WERI-Rb-1 (cell line): ENCODE measurements at places on chromosomes 2 and 18.
A peak's percentile ranks its signal among the peaks of the same experiment; 100 is the strongest.

- no peak for DNase-seq
Observed at GRCh38 chr2:187003038-187003554, 154.1 kb upstream of the ZSWIM2 start.

- peak; percentile 73 for DNase-seq
Observed at GRCh38 chr2:78992807-78993517, 32.5 kb upstream of the REG3G start.

- no peak for DNase-seq
Observed at GRCh38 chr2:96470109-96470508, 35.0 kb downstream of the NEURL3 start.

DNA sequence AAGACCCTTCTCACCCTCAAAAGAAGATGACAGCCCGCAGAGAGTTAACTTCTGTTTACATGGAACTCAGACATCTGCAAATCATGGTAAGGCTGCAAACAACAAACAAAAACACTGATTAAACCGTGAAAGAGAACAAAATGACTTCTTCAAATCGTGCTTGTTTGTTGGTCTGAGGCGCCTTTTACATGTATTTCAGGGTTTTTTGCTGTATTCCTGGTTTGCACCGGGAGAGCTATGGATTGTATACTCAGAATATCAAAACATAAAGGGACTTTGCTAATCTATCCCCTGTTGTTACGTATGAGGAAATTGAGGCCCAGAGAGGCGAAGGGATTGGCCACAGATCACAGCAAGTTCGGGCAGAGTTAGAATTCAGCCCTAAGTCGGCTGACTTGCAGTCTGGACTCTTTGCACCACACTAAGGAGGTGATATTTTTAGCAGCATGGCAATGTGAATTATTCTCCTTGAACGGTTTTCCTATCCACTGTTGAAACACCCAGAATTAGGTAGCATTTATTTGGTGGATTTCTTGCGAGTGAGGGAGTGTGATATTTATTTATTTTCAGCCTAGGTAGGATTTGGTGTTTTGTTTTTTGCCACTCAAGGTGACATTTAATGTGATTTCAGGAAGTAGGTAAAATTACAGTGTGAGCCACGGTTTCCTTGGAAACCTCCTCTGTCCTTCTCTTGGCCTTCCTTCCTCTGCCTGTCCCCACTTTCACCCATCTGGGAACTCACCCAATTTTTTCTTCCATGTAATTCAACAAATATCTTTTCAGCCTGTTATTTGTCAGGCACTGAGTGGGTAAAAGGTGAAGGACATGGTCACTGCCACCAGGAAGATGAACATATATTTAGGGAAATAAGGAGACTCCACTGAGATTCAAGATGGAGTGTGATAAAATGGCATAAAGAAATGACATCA lies 980 bp upstream of the PDE6D start:
- no peak for DNase-seq

- no peak for DNase-seq
Observed at GRCh38 chr18:78046631-78047030, 797.0 kb downstream of the GALR1 start.

DNA sequence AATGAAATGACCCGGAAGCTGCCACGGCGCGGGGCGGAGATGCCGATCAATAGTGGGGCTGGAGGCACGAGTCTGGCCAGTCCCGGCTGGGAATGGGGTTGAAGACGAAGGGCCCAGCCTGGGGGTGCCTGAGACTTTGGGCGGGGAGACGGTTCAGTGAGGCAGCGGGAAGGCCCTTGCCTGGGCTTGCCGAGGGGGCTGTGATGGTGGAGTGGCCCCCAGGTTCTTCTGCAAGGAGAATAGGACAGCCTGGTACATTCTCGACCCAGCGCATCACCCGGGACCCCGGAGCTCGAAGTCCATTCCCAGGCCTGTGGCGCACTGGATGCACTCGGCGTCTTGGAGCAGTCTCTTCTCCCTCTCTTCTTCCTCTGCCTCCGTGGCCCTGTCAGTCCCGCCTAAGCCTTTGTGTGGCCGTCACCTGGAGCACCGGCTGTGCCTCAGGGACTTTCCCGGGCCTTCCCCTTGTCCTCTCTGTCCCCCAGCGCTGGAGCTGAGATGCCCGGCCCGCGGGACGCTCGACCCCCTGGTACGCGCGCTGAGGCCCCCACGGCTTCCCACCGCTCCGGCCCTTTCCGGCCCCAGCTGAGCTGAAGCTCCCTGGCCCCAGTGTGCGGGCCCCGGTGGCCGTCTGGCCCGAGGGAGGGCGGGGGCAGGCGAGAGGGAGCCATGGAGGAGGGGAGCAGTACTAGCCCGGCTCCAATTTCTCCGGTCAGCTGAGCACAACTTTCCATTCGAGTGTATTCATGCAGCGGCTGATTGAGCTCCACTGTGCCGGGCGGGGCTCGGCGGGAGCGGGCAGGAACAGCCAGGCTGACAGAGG lies 8.0 kb downstream of the SIX3 start:
- peak; percentile 92 for DNase-seq

DNA sequence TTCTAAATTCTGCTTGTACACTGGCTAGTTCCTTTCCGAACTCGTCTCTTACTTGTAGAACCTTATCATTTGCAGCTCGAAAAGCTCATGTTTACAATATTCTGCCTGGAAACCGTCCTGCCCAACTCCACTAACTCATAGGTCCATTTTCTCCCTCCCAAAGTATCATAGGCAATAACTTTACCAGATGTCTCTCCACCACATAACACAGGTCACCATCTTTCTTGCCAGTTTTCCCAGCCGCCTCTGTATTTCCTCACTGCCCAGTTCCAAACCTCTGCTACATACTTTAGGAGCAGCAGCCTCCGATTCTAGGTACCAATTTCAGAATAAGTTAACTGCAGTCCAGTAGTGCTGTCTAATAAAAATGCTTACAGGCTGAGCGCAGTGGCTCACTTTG lies 259.5 kb downstream of the GLI2 start:
- DNase-seq: no peak

DNA sequence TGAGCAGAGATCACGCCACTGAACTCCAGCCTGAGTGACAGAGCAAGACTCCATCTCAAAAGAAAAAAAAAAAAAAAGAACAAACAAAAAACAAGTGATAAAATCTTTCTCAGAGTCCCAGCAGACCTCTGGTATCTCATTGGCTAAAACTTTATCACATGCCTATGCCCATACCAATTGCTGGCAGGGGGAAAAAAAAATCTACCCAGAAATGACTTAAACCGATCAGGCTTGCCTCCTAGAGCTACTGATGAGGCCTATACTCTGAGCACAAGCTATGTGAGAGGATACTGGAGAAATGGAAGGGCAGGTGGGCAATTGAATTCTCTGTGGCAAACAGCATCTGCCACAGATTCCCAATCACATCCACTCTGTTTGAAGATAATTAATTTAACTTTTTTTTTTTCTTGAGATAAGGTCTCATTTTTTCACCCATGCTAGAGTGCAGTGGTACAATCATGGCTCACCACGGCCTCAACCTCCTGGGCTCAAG lies 49.0 kb downstream of the FBXO36 start:
- DNase-seq: no peak

- no peak for DNase-seq
Observed at GRCh38 chr2:236910781-236911495, 174.8 kb upstream of the COPS8 start.

DNA sequence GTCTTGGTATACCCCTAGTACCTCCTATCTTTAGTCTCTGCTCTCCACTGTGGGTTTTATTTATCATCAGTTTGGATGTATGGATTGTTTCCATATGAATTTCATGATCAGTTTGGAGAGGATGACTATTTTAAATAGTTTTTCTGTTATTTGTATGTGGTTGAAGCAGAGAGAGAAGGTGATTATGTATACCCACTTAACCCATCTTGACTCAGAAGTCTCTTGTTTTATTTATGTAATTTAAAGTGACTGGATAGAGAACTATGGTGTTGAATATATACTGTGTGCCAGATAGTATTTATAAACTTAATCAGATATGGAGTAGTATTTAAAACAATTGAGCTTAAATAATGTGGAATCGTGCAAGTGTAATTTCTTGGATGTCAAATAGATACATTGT lies 39.9 kb downstream of the SMAD4 start:
- DNase-seq: no peak

DNA sequence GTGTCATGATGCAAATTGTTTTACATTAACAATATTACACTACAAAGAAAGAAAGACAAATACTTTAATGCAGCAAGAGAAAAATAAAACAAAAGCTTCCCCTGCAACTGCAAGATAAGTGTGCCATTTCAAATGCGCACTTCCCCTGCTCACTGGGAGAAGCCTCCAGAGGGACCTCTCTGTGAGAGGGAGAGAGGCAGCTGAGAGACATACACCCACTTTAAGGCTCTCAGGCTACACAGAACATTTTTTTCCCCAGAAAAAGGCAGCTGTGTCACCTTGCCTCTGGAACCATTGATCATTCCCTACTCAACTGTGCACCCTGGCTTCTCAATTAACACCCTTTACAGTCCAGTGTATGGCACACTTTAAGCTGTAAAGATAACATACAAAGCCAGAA lies 75.2 kb downstream of the DPP4 start:
- DNase-seq: no peak

GRCh38 chr2:43758739-43759138 lies 15.1 kb upstream of the DYNC2LI1 start:
- DNase-seq: no peak

DNA sequence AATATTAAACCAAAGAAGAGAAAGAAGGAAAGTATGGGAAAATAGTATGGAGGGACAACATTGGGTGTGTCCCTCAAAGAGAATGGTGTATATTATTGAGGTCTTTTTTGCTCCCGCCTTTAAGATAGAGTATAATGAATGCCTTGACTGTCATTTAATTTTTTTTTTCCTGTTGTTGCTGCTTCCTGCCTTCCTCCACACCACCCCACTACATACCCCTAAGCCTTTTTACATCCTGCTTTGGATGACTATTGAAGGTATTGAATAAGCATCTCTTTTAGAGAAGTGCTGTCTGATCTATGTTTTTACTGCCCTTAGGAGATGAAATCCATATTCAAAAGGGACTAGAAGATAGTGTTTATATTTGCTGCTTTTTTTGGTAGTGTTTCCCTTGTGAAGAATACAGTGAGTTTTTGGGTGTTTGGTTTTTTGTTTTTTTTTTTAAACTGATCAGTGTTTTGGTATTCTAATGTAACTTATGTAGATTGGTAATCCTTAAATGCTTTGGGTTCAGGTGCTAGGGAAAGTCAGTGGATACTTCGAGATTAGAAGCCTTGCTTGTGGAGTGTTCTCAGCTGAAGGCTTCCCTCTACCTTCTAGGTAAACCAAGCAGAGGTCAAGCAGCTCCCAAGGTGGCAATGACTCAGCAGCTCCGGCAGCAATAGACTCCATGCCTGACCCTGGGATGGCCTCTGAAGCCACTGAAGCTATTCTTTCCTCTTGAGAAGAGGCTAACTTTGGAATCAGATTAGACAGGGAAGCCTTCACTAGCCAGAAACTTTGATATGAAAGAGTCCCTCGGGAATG lies 5.0 kb downstream of the FZD7 start:
- DNase-seq: no peak

DNA sequence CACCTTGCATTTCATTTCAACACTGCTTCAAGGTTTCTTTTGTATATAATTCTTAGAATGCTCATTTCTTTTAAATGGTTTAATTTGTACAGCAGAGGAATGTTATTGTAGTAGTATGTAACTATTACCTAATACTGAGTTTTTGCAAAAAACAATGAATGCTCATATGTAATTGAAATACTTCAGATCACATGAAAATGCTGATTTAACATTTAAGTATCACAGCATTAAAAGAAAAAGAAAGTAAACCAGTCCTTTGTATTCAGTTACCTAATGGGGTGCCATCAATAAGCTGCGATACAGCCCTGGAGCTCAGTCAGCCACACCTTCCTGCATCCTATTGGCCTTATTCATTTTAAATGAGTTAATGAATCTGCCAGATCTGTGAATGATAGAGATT lies 45.3 kb upstream of the ITM2C start:
- no peak for DNase-seq

- no peak for DNase-seq
Observed at GRCh38 chr2:55155206-55155605, 76.9 kb downstream of the CLHC1 start.

DNA sequence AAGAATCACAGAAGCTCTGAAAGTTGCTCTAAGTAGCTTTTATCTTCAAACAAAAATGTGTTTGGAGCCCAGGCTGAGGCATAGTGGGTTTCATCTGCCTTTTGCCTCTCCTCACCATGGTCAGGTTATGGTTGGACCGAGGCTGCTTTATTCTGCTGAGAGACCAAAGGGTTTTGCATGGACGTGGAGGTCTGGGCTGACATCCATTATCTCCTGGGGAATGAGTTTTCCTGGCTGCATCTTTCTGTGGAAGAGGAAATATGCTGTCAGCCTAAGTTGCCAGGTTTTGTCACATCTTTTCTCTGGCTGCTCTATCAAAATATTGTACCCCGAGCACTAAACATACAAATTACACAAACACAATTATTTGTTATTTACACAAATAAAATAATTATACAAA lies 223.2 kb downstream of the LDLRAD4 start:
- DNase-seq: no peak

DNA sequence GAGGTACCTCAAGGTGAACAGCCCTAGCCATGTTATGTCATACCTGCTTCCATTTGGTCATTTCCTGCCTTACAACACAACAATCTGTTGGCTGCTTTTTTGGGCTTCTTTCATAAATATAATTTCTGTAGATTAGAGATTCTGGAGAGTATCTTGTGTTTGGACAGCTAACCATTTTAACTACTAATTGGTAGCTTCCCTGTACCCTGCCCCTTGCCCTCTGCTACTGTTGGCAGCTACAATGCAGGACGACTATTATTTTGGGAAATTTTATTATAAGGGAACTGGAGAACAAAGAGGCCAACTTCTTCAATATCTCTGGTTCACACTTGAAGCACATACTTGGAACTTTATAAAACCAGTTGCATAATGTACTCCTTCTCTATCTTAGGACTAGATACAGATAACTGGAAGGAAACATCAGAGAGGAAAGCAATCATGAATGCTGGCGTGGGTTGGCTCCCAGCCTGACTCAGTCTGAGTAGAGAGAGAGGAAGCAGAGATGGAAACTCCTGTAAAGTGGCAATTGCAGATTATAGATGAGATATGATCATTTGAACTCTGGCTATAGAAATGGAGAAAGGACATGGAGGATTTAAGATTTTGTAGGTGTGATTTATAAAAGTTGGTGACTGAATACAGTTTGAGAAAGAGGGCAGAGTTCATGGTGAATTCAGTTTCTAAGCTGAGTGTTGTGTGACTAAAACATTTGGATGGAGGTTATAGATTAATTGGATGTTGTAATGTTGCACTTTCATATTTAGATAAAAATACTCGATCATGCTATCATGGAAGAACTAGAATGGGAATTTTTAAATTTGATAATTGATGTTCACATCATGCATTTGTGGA lies 74.5 kb downstream of the MDH1 start:
- DNase-seq: no peak

DNA sequence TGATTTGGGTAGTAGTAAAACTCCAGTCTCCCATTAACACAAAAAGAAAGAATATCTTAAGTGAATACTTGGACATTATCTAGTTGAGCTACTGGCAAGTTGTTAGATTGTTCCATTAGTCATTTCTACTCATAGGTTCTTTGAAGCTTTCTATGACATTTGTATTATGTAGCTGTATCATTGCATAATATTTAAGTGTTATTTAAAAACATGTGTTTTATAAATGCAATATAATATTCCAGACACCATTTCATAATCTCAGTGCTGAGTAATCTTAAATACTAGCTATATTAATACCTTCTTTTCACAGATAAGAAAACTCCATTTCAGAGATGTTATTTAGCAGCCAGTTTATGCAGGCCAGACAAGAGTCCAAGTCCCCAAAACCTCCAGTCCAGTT lies 271.9 kb downstream of the NCKAP5 start:
- DNase-seq: no peak
